ENCODE measurements at places on chromosomes 2 and 18.

- DNase-seq = peak; percentile 79
These were observed 38.8 kb upstream of the BMP10 start for GRCh38 chr2:68909793-68910674.

DNA sequence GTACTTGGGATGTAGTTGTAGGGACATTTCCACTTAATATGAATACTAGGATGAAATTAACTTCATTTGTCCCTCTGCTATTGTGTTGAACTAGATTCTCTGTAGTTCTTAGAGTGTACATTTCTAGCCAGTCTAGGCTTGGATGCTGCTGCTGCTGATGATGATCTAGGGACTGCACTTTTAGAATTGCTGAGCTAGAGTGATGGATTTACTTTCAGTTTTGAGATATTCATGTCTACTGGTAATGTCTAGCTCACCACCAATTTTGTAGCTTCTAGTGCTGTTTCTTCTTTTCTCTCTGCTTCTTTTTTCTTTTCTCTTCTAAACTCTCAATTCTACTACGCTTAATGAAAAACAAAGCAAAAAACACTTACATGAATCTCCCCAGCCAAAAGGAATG, 49.4 kb downstream of the MRPS9 start:
- DNase-seq = no peak

GRCh38 chr18:46555724-46556123, 101.3 kb downstream of the LOXHD1 start:
- DNase-seq = no peak

DNA sequence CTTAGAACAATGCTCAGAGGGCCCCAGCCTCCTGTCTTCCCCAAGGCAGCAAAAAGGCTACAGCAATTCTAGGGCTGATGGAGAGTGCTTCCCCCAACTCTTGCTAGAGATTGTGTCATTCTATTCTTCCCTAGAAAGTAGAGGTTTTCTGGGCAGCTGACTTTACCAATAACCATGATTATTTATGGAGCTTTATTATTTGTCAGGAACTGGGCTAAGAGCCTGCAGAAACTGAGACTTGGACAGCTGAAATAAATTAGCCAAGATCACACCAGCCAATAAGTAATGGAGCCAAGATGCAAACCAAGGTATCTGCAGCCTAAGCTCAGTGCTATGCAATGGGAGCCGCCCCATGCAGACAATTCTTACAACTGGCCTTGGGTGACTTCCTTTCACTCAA, 84.8 kb downstream of the CCBE1 start:
- no peak for DNase-seq

GRCh38 chr2:129923265-129924091, 56.0 kb upstream of the RAB6C start:
- peak; percentile 58 for DNase-seq

GRCh38 chr18:57437766-57438671, 2.8 kb downstream of the ONECUT2 start:
- DNase-seq = peak; percentile 82

GRCh38 chr2:226618875-226619605, 180.6 kb downstream of the IRS1 start:
- no peak for DNase-seq

GRCh38 chr2:226655871-226656270, 143.7 kb downstream of the IRS1 start:
- no peak for DNase-seq

DNA sequence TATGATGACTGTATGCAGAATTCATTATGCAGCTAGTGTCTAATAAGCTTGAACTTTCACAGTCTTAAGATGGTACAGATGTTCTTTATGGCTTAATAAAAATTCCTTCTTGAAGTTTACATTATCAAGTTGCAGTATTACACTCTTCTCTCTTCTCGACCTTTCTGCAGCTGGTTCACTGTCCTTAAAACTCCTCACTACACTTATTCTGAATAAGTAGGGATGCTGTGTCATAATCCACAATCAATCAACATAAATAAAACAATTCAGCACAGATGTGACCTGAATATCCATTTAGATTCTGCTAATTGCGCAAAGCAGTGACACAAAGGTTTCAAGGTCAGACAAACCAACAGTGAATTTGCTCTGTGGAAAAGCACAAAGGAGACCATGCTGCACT, 356.8 kb downstream of the SUCLG1 start:
- no peak for DNase-seq

- DNase-seq = no peak
These were observed 67.9 kb downstream of the LRRFIP1 start for GRCh38 chr2:237695201-237695780.

- DNase-seq = no peak
These were observed 29.3 kb downstream of the UPP2 start for GRCh38 chr2:158130832-158131473.

- no peak for DNase-seq
These were observed 9.6 kb downstream of the PREPL start for GRCh38 chr2:44351676-44352075.

- DNase-seq = no peak
These were observed 25.4 kb downstream of the ACTR3 start for GRCh38 chr2:113915082-113915819.

GRCh38 chr2:10404324-10405143, 43.6 kb downstream of the ODC1 start:
- no peak for DNase-seq

GRCh38 chr2:120661551-120661950, 74.1 kb upstream of the GLI2 start:
- DNase-seq = no peak

DNA sequence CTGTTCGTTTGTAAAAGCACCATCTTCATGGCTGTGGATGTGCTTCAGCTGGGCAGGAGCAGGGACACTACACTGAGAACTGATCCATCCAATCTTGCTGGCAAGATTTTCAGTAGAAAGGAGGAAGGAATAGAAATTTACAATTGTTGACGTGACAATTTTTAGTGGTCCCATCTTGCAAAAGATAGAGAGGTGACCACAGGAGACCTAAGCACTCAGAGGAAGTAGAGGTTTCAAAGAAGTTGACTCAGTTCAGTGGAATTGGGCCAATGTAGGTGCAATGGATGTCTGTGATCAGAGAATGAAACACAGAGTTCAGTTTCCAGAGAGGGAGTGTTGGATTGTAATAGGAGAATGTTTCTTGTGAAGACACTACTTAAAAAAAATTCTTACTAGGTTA, 1.4 kb downstream of the UGT1A5 start:
- no peak for DNase-seq

DNA sequence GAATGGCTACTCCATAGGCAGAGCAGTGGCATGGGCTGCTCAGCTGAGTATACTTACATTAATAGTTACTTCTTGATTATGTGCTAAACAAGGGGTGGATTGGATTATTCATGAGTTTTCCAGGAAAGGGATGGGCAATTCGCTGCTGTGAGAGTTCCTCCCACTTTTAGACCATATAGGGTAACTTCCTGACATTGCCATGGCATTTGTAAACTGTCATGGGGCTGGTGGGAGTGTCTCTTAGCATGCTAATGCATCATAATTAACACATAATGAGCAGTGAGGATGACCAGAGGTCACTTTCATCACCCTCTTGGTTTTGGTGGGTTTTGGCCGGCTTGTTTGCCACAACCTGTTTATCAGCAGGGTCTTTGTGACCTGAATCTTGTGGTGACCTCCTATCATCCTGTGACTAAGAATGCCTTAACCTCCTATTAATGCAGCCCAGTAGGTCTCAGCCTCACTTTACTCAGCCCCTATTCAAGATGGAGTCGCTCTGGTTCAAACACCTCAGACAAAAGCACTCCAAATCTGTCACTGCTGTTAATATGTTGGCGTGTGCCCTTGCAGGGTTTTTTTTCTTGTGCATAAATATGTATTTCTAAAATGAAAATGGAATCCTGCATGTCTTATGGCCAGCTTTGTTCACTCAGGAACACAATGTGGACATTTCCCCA, 56.0 kb downstream of the CYBRD1 start:
- no peak for DNase-seq

- DNase-seq = no peak
These were observed 17.1 kb downstream of the HS6ST1 start for GRCh38 chr2:128301501-128301966.

All from activated CD8-positive, alpha-beta memory T cell treated with anti-CD3 and anti-CD28 coated beads, Interleukin-2, amount 50 U/mL, for 48 hours (primary cell).